ENCODE measurements at places on chromosomes 7 and 10.
A peak's percentile ranks its signal among the peaks of the same experiment; 100 is the strongest.

GRCh38 chr7:95110707-95111106, 203.3 kb downstream of the PPP1R9A start:
- peak; percentile 72 for DNase-seq

DNA sequence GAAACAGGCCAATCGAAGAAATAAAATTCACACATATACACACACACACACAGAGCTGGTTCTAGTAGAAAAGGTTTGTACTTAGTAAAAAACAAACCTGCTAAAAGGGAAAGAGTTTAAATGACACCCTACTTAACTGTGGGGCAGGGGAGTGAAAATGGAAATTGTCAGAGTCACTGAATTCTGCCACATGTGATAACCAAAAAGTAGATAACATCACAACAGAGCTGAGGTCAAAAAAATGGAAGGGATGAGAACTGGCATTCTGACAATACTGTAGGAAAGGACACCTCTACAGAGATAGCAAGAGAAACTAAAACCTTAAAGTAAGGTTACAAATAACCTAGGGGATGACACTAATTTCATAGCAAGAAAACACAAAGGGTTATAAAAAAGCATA, 74.6 kb downstream of the CACUL1 start:
- no peak for DNase-seq

- no peak for DNase-seq
Observed at GRCh38 chr7:41758321-41758720, 55.4 kb upstream of the INHBA start.

DNA sequence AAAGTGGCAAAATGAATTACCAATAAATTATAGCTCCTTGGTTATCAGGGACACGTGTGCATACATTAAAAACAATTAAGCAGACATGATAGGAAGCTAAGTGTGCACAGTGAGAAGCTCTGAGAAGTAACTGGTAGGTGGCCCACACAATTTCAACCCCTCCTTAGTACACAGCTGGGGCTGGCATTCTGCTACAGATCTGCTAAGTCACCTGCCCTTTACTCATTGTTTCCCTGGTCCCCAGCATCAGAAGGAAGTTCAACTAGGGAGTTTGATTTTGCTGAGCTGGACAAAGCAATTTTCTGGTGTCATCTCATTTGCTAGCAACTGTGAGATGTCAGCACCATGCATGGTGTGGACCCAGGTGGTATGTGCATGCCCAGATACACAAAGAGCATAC, 424.1 kb upstream of the NPVF start:
- no peak for DNase-seq

DNA sequence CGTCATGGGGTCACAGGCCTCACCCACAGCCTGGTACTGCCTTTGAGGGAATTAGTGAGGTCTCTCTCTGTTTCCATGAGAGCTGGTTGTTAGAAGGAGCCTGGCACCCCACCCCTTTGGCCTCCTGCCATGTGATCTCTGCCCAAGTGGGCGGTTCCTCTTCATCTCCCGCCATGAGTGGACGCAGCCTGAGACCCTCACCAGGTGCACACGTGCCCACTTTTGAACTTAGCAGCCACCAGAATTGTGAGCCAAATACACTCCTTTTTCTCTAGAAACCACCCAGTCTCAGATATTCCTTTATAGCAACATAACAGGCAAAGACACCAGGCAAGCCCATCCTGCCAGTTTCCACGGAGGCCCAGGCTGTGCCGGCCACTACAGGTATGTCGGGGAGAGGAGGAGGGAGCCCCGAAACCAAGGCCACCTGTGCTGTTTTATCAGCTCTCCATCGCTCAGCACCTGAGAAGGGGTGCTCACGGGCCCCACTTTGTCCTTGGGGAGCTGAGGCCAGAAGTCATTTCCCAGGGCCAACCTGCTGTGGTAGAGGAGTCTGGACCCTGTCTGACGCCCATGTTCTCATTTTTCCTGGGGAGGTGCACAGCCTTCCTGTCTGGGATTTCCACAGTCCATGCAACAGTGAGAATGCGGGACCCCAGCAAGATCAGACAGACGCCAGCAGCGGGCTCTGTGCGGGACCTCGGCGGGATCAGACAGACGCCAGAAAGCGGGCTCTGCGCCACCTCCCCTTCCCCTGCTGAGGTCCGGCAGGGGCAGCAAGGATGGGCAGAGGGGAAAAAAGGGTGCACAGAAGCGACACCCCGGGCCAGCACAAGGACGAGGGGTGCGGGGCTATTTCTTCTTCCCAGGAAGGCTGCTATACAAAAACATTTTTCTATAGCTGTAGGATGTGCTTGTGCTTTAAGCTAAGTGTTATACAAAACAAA, 220.5 kb downstream of the ELFN1 start:
- DNase-seq: no peak

DNA sequence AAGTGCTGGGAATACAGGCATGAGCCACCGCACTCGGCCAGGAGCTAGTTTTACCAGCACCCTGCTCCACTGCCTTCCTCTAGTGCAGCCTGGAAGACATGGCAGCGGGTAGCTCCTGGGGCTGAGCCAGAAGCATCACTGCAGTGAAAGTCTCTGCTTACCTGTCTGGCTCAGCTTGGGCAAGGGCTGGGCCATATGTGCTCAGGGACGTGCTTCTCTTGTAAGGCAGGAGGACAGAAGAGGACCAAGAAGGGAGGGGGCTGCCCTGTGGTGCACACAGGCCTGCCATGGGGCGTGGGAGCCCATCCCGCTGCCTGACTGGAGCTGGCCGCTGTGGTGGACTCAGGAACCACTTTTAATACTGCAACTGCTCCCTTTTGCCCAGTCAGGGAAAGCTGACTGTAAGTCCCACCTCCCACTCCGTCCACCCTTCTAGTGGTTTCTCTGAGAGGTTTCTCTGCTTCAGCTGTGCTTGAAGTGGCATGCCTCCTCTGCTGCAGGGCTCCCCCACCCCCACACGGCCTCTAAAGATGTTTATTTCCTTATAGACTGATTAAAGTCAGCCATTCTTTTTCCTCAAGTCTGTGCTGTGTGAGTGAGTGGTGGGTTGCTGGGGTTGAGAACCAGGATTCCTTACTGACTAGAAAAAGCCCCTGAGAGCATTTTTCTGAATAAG, 25.3 kb upstream of the C10orf95 start:
- no peak for DNase-seq

DNA sequence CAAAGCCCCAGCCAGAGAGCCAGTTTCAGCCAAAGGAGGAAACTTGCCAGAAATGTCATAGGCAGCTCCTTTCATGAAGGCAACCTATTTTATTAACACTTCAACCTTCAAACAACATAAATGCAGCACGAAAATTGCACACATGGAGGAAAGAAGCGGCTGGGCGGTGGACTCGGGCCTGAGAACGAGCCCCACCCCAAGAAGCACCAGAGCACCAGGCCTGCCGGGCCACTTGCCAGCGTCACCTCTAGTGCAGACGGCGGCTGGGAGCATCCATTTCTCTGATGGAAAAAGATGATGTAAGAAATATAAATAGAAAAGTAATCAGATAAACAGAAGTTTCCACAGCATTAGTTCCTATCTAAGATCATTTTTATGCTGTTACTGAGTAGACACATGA, 100.0 kb downstream of the TCERG1L start:
- DNase-seq: no peak

DNA sequence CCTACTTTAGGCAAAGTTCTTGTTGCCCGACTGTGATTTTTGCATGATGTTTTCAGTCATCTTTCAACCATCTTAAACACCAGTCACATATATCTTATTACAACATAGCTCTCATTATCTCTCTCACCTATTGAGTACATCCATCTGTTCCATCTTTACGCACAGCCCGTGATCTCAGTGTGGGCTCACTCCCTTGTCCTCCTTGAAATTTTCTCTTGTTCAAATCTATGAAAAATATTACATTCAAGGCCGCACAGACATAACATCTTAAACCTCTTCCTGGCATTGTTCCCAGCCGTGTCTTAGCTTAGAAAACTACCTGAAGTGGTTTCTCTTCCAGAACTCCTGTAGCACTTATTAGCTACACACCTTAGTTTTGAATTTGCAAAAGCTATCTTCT, 32.6 kb downstream of the NET1 start:
- no peak for DNase-seq

GRCh38 chr7:3733541-3734140, 432.6 kb downstream of the SDK1 start:
- DNase-seq: no peak

DNA sequence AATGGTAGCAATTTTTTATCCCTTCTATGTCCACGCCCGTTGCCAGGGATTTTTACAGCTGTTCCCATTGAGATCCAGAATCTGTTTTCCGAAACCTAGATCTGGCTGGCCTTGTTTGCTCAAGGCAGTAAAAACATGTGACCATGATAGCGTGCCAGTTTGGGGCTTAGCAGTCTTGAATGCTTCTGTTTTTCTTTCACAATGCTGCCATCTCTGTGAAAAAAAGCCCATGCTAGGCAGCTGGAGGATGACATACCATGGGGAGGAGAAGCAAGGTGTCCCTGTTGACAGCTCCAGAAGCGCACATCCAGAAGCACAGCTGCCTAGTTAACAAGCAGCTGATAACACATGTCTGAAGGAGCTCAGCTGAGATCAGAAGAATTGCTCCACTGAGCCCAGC, 2.2 kb upstream of the ZNF92 start:
- no peak for DNase-seq

DNA sequence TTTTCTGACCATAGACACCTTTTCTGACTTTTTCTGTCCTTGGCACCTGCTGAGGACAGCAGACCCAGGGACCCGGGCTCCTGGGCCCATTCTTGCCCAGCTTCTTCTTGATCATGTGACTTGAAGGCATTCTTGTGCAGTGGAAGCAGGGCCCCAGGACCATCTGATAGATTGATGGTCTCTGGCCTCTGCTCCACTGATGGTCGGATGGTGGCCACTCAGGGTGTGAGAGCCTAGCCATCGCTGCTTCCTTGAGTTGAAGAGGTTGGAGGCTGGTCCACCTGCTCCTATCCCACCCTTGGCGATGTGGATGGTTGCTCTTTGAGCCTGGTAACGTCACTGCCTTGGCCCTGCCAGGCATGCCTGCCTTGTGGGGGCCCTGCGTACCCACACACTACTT, 37.8 kb upstream of the ZNF716 start:
- DNase-seq: no peak

DNA sequence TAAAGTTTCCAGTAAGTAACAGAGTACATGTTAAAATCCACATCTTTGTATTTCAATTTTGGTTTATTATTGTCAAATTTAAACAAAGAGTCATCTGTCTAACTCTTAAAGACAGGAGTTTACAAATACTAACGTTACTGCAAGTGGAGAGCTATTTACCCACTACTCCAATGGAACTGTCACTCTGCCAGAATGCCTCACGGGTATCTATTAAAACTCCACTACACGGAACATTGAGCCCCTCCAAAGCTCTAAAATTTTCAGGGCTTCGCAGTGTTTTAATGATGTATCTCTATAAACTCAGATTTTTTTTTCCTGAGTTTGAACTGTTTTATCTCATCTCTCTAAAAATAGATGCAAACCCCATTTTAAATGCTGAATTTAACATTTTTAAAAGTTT, 388.7 kb upstream of the SEMA3A start:
- no peak for DNase-seq

GRCh38 chr7:1112109-1112508, 24.2 kb downstream of the GPER1 start:
- no peak for DNase-seq

- no peak for DNase-seq
Observed at GRCh38 chr7:4774658-4775249, 669 bp upstream of the AP5Z1 start.

DNA sequence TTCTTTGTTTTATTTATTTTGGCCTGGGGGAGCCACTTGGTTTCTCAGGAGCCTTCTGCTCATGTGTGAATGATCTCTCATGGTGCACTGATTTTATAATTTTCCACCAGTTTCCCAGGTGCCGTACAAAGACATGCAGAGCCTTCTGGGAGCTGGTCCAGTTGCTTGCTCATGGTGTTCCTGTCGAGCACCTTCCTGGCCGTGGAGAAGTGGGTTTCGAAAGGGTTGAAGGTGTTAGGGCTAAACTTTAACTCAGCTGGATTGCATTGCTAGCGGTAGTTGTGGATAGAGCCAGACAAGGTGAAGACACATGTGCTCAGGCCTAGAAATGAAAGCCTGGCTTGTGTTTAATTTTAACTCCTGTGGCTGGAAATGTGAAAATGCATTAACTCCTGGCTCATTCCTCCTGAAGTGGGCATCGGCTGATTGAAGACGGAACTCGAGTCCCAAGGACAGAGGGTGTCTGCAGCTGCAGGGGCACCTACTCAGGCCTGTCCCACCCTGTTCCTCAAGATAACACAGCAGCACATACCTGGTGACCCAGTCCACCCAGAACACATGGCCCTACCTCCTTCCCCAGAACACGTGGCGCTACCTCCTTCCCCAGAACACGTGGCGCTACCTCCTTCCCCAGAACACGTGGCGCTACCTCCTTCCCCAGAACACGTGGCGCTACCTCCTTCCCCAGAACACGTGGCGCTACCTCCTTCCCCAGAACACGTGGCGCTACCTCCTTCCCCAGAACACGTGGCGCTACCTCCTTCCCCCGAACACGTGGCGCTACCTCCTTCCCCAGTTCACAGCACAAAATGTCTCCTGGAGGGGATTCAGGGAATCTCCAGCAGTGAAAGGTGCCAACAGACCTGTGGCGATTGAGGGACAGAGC, 133.2 kb downstream of the WDR37 start:
- DNase-seq: no peak

GRCh38 chr10:66931340-66931948, 5.6 kb downstream of the LRRTM3 start:
- DNase-seq: no peak

DNA sequence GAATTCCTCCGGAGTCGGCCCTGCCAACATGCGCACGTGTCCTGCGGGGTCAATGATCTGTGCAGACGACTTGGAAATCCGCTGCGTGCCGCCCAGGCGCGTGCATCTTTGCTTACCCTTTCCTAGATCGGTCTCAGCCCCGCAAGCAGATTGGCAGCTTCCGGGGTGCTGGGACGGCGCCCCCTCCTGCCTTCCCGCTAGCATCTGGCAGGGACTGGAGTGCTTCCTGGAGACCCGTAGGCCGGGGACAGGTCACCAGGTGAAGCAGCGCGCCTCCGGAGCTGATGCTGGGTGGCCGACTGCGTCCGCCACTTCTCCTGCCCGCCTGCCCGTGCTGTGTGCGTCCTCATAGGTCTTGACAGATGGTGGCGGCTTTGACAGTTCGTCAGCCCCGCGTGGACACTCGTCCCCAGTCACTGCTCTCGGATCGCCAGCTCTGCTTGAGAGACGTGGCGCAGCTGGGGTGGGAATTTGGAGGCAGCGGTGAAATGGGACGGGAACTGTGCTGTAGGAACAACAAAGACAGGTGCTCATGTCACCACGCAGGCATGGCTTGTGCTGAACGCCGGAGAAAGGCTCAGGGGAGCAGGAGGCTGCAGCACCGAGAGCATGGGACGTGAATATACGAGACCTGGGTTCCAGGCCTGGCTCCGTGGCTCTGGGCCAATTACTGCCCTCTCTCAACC, 21.9 kb upstream of the KCNK18 start:
- no peak for DNase-seq

All from LNCaP clone FGC (cell line).